ENCODE measurements at places on chromosomes 5 and 9.
A peak's percentile ranks its signal among the peaks of the same experiment; 100 is the strongest.

DNA sequence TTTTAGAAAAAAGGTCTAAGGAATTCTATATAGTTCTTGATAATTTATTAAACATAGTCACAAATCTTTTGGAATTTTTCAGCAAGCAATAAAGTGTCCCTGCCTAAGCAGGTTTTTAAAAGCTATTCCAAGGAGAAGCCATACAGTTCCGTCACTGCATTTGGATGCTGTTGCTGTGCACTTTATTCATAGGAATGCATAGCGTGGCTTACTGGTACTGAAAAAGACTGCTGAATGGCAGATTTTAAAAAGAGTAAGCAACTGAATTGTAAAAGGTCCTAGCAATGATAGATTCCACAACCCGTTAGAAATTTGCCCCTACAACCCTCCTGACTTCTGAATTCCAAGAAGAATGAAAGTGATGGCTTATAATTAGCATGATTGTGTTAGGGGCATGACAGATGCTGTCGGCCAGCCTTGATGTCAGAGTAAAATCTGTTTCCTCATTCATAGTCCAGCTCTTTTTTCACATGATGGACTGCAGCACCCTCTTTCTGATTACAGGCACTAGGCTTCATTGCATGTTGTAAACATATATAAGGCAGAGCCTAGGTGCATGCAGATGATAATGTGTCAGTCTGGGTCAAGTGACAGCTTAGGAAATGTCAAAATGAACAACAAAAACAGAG lies 227.0 kb downstream of the PDE4D start:
- DNase-seq = no peak

DNA sequence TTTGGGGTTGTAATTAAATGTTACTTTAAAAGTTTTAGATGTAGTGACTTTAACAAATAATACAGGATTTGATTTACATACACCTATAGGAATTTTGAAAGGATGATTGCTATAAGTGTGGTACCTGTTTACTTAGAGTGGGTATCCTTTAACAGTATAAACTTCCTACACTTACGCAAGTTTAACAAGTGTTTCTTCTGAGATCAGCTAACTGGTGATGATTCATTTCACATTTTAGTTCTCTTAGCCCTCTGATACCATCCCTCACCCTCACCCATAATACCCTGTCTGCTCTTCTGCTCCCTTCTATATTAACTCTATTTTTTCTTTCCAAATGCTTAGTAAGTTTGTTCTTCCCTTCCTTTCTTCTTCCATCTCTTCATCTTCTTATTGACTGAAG lies 197.9 kb downstream of the GDNF start:
- no peak for DNase-seq

DNA sequence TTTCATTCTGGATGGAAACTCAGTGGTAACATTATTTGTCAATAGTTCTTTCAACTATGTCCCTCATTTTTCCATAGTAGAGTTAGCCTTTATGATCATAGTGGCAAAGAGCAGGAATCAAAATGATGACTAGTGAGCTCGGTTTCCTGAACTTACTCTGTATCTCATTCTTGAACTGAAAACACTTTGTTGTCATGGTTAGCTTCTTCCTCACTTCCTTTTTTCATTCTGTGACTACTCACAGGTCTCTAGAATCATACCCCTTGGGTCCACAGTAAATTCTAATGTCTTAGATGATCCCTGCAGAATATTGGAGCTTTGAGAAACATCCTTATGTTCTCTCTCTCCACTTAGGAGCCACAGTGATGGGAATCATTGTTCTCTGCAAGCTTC lies 29.4 kb upstream of the RECK start:
- DNase-seq = no peak

DNA sequence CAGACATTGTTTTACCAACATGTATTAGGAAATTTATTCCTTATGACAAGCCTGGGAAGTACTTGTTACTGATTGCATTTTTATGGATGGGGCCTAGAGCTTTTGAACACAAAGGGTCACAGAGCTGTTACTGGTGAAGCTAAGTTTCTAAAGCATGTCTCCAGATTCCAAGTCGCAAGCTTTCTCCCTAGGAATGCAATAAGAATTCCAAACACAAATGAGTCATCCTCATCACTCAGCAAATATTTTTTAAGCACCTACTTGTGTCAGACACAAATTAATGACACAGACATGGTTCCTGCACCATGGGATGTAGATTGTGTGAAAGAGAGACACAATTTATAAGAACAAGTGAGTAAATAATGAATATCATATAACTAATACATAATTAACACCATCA lies 11.0 kb upstream of the SH3RF2 start:
- no peak for DNase-seq

DNA sequence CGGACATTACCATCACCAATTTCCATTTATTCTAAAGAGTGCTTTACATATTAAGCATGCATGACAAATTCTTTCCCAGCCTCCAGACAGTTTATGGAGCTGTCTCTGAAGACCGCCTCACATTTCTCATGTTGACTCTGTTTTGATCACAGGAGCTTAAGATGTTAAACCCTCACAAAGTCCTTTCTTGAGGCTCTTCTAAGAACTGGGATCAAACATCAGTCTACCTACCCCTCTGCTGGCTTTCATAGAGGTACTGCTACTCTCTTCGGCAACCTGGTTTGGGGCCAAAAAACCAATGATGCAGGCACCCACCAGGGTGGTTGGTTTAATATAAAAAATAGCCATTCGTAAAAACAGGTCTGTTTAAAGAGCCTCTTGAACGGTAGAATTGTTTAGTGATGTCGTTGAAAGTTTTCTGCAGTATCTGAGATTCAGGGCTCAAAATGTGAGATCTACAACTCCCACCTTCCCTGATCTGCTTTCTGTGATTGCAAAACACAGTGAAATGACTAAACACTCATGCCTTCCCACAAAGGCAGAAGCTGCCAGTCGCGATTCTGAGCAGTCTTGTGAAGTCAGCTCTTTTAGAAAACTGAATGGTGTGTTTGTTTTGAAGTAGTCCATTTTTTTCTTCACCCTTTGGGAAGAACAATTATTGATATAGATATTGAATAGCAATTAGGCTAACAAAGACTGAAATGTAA lies 3.5 kb downstream of the RXFP3 start:
- DNase-seq = no peak

GRCh38 chr9:92737216-92737606 lies 27.4 kb downstream of the BICD2 start:
- no peak for DNase-seq

GRCh38 chr5:133916914-133917313 lies 51.5 kb downstream of the C5orf15 start:
- no peak for DNase-seq

- DNase-seq = no peak
Observed at GRCh38 chr5:12016159-12016746, 112.0 kb upstream of the CTNND2 start.

DNA sequence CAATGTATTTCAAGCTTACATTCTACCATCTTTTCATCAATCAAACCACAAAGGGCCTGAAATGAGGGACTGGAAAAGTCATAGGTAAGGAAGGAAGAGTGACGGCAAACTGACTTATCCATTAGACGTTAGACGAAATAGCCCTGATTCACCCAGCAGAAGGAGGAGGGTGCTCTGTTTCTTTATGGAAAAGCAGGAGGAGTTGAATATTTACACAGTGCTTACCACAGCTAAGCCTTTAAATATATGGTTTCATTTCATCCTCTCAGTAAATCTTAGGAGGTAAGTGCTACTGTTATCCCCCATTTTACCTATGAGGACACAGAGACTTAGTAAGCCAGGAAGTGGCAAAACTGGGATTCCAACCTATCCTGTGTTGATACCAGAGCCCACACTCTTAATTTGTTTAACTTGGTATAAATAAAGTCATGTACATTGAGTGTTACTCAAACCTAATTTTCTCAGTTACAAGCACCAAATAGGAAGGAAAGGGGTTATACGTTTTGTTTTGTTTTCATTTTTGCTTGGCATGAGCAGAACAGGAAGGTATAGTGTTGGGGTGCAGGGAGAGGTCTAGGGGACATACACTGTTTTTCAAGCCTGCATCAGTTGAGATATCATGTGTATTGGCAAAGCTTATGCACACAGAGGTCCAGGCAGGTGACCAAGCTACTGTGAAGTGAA lies 98.1 kb upstream of the IFNK start:
- DNase-seq = no peak

DNA sequence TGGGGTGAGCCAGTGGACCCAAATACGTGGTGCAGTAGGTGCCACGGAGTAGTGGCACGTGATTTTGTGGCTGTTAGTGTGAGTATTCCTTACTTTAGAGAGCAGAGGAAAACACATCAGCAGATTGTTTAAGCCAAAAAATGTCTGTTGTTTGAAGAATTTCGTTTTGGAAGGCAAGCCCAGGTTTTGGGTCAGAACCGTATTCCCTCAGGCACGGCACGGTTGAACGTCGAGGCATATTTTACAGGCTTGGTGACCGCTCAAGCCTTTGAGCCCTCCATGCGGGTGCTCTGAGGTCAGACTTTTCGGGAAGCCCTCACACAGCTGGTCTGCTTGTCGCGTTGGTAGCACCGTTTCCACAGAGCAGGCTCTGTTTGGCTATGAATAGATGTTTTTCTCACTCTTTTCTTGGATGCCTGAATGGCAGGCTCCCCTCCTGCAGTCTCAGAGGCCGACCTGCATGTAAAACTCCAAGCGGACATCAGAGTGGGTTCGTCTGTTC lies 27.2 kb downstream of the NEK6 start:
- DNase-seq = no peak

GRCh38 chr9:18359335-18359734 lies 114.6 kb upstream of the ADAMTSL1 start:
- no peak for DNase-seq

GRCh38 chr9:121301881-121302286 lies 33.9 kb downstream of the GSN start:
- no peak for DNase-seq

GRCh38 chr5:178210686-178211085 lies 6.4 kb downstream of the HNRNPAB start:
- no peak for DNase-seq

DNA sequence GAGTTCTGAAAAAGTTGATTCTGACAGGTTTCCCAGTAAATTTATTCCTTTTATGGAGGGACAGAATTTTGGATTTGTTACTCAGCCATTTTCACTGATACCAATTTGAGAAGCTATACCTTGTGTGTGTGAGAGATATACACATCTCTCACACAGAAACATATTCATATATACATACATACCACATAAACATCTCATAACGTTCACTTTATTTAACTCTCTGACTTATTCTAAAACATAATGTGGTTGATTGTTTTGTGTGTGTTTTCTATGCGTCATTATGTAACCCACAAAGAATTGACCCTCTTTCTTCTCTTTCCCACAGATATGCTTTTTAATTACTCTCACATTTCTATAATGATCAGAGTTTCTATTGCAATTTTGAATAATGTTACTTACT lies 570.8 kb upstream of the TLE4 start:
- DNase-seq = no peak

DNA sequence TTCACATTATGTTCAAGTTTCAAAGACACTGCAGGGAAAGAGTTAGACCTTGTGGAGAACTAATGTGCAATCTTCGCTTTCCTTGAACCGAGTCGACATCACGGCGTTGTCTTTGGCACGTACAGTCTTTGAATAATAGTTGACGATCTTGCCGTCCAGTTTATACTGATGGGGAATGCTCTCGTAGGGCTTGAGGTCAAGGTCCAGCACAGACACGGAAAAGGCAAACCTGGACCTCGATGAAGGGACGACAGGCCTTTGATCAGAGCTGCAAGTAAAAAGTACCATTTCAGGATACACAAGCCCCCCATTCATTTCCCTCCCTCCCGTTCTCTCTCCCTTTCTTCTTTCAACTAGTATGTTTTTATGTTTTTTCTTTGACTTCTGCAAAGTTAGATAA lies 54.1 kb downstream of the IPPK start:
- DNase-seq = no peak

- DNase-seq = no peak
Observed at GRCh38 chr5:169065400-169065799, 235.5 kb downstream of the SLIT3 start.

- peak; percentile 26 for DNase-seq
Observed at GRCh38 chr5:159850160-159850559, 66.1 kb upstream of the ADRA1B start.

GRCh38 chr5:5105531-5105930 lies 34.6 kb upstream of the ADAMTS16 start:
- no peak for DNase-seq

- DNase-seq = no peak
Observed at GRCh38 chr9:120393386-120394057, 186.4 kb downstream of the CDK5RAP2 start.

DNA sequence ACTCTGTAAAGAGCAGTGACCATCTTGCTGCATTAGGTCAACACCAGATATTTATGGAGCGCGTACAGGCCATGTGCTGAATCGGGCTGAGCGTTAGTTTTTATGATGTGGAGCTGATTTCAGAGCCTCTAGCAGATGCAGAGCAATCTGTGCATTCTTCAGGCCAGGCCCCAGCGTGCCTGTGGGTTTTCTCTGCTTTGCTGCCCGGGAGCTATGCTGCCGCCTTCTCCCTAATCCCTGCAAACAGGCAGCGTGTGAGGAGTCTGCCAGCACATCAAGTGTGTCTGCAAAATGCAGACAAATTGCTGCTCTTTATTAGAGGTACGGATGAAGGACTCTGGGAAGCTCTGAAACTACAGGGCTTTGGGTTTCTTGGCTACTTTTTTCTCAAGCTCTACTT lies 170.0 kb downstream of the NTRK2 start:
- no peak for DNase-seq

- no peak for DNase-seq
Observed at GRCh38 chr5:109399092-109399759, 10.5 kb downstream of the PJA2 start.

DNA sequence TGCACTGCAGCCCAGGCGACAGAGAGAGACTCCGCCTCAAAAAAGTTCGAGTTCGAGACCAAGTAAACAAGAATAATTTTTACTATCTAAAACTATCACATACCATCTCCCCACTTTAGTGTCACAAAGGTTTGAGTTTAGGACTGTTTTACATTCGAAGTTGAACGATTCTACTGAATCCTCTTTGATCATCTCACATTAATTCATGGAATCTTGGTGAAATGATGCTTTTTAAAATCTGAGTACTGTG lies 715 bp upstream of the RPS6 start:
- no peak for DNase-seq

- DNase-seq = no peak
Observed at GRCh38 chr9:107169796-107170195, 113.3 kb upstream of the RAD23B start.

- no peak for DNase-seq
Observed at GRCh38 chr5:140336388-140336787, 10.0 kb downstream of the HBEGF start.

- DNase-seq = no peak
Observed at GRCh38 chr5:14213253-14213652, 70.1 kb downstream of the TRIO start.

- DNase-seq = no peak
Observed at GRCh38 chr9:104866191-104866590, 61.8 kb downstream of the ABCA1 start.

- no peak for DNase-seq
Observed at GRCh38 chr5:5343568-5343967, 78.9 kb upstream of the ICE1 start.

DNA sequence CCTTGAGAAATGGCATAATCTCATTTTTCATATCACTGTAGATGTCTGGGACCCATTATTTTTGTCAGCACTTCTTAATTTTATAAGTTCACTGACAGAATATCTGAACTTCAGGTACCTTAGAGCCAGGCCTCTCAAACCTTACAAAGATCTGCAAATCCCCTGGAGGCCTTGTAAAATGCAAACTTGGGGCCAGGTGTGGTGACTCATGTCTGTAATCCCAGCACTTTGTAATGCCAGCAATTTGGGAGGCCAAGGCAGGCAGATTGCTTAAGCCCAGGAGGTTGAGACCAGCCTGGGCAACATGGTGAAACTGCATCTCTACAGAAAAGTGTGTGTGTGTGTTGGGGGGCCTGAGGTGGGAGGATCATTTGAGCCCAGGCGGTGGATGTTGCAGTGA lies 30.8 kb downstream of the RASGRF2 start:
- DNase-seq = no peak

- DNase-seq = peak; percentile 13
Observed at GRCh38 chr9:18905028-18905882, 127.8 kb downstream of the SAXO1 start.

Measured in T1000 (cell line).